ENCODE measurements at places on chromosomes 5 and 9.

DNA sequence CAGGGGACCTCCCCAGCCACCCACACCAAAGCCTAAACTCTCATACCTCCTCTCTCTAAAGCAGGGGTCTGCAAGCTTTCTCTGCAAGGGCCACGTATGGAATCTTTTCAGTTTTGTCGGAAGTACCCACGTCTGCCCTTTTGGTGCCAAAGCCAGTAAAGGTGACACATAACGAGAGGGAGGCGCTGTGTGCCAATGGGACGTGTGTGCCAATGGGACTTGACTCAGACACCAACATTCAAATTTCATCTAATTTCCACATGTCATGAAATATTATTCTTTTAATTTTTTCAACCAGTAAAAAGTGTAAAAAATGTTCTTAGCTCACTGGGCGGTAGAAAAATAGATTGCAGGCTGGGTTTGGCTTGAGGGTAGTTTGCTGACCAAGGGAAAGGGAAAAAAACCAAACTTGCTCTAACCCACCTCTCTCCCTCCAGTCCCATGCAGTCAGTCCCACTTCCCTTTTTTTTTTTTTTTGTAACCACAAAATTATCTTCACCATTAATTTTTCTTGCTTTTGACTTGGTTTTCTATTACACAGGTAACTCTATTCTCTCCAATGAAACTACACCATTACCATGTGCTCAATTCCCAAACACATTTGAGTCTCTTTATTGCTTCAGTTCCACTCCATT, 25.5 kb downstream of the OR2V1 start:
- no peak for DNase-seq

GRCh38 chr9:33731142-33731541, 64.2 kb upstream of the PRSS3 start:
- DNase-seq = no peak

DNA sequence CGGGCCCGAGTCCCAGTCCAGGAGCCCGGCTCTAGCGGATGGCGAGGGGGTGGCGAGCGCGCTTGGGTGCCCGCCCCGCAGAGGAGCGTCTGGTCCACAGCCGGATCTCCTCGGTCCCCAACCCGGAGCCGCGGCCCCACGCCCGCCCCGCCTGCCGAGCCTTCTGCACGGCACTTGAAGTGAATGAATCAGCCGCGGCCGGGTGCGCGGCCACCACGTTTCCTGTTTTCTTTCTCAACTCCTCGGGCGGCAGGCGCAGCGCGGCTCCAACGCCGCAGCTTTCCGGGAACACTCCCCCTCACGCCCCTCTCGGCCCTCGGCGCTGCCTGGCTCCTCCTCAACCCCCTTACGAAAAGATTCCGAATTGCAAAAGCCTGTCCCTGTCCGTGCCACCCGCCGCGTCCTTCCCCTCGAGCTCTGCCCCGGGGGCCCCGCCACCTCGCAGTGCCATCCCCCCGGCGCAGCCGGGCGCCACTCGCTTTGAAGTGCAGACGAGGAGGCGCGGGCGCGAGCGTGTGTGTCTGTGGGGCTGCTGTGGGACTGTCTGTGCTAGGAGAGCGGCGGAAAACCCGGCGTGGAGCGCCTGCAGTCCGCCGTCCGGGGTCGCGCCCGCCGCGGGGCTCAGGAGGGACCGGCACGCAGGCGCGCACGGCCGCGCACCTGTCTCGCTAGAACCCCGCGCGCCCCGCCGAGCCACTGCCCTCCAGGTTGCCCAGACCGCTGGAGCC, 456.6 kb downstream of the RAB3C start:
- peak; percentile 80 for DNase-seq

DNA sequence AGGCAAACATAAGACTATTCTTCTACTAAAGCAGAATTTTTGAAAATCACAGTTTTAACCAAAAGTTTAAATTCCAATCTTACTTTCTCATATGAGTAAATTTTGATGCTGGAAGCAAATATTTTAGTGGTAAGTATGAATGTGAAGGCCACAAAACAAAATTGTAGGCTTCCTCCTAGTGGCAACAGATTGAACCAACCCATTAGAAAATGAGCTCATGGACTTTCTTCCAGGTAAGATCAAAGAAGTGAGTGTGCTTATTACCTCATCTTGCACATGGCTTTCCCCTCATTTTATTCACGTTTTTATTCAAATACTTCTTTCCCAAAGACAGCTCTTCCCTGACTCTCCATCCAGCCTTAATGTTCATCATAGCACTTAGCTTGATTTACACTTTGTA, 16.5 kb upstream of the RLN2 start:
- DNase-seq = no peak

GRCh38 chr5:159101685-159102084, 2.0 kb upstream of the EBF1 start:
- DNase-seq = no peak

GRCh38 chr9:99824378-99825171, 2.9 kb downstream of the NR4A3 start:
- DNase-seq = peak; percentile 30

DNA sequence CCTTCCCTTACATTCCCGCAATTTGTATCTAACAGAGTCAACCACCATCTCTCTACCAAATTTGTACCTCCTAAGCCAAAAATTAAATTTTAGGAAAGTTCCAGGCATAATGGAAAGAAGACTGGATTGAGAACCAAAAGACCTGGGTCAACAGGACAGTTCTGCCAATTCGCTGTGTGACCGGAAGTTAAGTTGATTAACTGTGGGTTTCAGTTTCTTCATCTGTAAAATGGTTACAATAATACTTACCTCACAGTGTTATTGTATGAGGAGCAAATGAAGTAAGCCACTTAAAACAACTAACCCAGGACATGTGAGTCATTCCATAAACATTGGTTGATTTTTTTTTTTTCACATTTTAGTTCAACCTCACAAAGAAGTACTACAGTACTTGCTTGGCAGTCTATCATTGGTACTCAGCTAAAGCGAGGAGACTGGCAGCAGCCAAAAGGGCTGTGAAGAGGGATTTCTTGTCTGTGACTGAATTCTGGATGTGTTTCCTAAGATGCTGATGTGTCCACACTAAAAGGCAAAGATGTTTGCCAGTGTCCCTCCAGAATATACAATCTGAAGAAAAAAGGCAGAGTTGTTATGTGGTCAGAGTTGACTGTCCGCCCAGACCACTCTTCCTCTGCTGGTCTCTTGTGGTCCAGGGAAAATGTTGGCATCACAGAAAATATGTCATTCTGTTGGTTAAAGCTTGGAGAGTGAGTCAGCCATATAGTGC, 198.6 kb downstream of the TLE1 start:
- DNase-seq = no peak

DNA sequence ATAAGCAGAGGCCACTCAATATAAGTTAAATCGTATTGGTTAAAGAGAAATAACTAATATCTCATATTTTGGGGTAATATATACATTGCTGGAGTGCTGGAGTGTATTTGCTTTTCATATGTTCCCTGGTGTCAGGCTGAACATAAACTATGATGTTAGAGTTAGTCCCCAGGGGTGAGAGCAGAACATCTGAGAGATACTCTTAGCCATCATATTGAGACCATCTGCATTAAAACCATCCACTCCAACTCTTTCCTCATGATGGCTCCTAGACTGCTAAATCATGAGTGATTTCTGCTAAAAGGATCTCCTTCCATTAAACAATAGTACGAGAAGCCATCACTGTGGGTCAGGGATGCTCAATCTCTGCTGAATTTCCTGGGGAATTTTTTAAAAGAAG, 436.2 kb downstream of the DTWD2 start:
- DNase-seq = no peak

GRCh38 chr9:14315875-14316601, 2.1 kb upstream of the NFIB start:
- DNase-seq = no peak

DNA sequence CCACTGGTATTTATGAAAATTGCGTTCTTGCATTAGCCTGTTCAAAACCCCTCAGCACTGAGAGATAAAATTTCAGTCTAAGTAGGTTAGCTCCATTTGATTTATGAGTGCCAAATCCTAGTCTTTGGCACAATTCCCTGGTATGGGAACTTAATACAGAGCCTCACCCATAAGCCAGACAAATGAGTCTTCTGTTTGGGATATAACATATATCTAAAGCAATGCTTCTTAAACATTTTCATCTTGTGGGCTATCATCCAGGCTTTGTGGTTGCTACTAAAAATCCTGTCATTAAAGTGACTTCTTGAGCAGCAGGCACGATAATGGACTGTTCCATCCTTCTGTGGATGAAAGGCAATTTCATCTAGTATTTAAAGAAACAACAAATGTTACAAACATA, 419.5 kb upstream of the ACTBL2 start:
- DNase-seq = no peak

GRCh38 chr5:63211448-63212132, 633.0 kb downstream of the LRRC70 start:
- DNase-seq = no peak

- no peak for DNase-seq
Measured at GRCh38 chr5:61534481-61535267, 202.6 kb downstream of the ZSWIM6 start.

- DNase-seq = no peak
Measured at GRCh38 chr5:39700523-39700922, 275.7 kb upstream of the DAB2 start.

DNA sequence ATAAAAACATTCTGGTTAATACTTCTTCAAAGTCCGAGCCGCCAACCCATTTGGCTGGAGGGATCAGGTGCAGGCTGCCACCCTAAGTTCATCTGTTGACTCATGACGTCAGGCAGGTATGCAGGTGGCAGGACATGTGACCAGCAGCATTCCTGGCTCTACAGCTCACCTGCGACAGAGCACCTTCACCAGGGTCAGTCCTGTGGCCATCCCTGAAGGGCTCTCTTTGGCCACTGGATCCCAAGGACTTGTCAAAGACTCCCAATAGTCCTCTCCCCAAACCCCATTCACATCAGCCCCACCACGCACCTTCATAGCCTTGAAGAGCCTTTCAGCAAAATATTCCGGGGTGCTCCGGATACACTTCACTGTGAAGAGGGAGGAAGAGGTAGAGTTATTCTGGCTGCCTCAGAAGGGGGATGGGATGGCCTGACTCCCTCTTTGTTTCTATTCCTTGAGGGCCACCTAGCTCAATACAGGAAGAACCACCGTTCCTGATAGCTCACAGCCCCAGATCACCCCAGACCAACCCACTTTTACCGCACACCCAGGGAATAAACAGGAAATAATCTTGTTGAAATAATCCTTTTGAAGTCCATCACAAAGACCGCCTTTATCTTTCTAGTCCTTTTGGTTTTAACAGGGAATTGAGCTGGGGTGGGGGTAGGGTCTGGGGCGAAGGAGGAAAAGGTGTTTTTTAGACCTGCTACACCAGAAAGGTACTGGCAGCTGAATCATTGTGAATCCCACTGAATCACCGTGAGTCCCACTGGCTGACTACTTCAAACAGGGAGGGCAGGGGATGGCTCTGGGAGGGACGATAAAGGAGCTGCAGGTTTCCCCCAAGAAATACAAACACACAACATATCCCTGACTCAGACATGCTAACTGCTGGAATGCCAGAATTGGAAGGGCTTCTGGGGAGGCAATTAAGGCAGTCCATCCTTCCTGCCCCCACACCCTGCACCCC, 26.4 kb downstream of the ANXA6 start:
- DNase-seq = no peak

DNA sequence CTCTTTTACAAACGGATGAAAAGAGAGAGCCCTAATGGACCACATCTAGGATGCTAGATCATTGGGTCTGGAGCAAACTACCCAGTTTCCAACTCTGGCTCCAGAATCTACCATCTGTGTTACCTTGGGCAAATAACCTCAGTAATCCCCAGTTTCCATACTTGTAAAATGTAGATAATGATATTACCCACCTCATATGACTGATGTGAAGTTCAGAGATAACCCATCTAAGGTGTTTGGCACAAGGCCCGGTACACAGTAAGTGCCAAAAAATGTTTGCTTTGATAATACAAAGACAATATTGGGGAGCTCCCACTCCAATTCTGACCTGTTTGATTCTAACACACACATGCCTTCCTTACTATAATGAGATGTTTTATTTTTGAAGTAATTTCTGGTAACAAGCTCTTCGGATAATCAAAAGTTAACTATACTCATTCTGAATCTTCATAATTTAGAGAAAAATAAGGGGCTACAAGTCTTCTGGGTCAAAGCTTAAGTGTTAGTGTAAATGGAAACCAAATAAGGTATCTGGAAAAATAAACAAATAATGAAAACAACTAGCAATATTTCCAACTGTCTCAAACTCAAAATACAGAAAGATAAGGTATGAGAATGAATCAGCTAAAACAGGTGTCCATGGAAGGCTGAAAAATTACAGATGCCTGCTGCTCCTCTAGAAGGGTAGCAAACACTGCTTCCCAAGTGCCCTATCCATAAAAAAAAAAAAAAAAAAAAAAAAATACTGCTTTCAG, 30.4 kb downstream of the ELL2 start:
- DNase-seq = no peak

- no peak for DNase-seq
Measured at GRCh38 chr9:113898596-113898995, 22.5 kb downstream of the ZNF618 start.

DNA sequence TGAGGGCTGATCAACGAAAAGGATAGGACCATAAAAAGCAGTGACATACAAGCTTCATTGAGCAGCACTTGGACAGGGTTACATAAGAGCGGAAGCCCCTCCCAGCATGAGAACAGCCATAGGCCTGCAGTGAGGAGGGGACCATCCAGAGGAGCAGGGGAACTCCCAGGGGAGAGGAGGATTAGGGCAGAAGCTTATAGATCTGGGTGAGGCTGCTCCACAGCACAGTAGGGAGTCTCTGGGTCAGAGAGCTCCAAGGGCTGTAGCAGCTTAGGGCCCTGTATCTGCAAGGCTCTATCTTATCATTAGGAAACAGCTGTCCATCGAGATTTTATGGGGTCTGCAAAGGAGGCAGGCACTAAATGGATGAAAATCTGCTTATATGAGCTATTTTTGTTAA, 186.6 kb downstream of the DOCK8 start:
- no peak for DNase-seq

GRCh38 chr5:145834554-145834916, 607 bp downstream of the PRELID2 start:
- DNase-seq = no peak

DNA sequence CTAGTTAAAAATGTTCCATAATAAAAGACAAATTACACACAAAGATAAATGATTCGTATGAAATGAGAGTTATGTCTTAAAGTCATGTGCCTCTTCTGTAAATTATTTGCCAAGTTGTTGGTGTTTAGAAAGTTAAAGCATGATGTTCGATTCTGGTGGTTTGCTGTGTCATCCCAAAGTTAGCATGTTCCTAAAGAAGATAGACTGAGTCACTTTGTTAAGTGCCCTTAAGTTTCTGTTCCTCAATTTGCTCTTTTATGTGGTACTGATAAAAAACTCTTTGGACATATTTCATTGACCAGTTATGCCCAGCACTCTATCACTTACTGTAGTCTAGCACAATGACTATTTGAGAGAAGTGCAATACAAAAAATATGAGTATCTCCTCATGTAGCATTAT, 366.9 kb upstream of the ZNF608 start:
- no peak for DNase-seq

- DNase-seq = no peak
Measured at GRCh38 chr5:58117542-58117941, 342.3 kb downstream of the PLK2 start.
